ENCODE measurements at places on chromosomes 4 and X.

DNA sequence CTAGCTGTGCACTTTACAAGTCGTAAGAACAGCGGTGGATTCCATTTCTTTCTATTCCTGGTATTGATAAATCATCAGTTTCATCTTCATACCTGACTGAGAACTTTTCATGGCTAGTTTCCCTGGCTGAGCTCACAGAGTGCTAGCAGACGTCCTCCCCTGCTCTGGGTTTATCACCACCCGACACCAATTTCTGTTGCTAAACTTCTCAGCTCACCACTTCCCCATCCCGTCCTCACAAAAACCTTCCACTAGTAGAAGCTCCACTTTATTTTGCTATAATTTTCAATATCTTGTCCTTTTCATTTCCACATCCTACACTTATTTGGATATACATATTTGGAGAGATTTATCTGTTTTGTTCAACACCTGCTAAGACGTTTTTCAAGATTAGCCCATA lies 869.4 kb upstream of the FRG1 start:
- no peak for DNase-seq

GRCh38 chr4:139977838-139978609 lies 176.0 kb downstream of the MAML3 start:
- no peak for DNase-seq

DNA sequence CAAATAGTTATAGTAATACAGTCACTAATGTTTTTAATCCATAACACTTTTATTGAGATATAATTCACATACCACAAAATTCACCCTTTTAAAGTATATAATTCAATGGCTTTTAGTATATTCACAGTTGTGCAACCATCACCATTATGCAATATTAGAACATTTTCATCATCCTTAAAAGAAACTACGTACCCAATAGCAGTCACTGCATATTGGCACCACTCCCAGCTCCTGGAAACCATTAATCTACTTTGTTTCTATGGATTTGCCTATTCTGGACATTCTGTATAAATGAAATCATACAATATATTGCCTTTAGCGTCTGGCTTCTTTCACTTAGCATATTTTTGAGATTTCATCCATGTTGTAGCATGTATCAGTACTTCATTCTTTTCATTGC lies 99.3 kb downstream of the AMMECR1 start:
- DNase-seq, result no peak

- peak; percentile 83 for DNase-seq
These were observed at the start of gene ARAP2 for GRCh38 chr4:36244257-36245082. Gene ARAP2 (minus strand): TSS chr4:36244514. CDS start chr4:36229486, 15,028 bp downstream.

- DNase-seq, result no peak
These were observed 42.5 kb downstream of the TLR10 start for GRCh38 chr4:38740303-38740702.

DNA sequence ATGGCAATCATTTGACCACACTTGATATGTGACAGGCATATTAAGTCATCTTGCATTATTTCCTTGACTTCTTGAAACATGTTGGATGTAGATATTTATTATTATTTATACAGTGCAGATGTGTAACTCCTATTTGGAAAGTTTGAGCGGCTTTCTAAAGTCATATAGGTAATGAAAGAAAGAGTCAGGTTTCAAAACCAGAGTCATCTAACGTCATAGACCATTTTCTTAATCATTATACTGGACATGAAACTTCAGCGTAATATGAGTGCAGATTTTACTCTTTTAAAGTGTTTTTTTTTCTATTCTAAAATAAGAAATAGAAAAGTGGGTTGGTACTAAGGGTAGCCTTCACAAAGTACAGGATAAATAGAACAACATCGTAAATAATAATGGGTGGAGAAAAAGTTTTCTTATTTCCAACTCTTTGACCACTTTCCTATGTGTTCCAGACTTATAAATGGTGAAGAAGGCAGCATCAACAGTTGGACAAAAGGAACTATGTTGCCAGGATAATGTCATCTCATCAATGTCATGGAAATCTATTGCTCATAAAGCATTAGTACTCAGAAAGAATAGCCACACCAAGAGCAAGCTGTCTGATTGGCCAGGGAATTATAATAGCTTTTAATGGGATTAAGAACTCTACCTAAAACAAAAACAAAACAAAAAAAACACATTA lies 108.0 kb upstream of the PCDH18 start:
- no peak for DNase-seq

DNA sequence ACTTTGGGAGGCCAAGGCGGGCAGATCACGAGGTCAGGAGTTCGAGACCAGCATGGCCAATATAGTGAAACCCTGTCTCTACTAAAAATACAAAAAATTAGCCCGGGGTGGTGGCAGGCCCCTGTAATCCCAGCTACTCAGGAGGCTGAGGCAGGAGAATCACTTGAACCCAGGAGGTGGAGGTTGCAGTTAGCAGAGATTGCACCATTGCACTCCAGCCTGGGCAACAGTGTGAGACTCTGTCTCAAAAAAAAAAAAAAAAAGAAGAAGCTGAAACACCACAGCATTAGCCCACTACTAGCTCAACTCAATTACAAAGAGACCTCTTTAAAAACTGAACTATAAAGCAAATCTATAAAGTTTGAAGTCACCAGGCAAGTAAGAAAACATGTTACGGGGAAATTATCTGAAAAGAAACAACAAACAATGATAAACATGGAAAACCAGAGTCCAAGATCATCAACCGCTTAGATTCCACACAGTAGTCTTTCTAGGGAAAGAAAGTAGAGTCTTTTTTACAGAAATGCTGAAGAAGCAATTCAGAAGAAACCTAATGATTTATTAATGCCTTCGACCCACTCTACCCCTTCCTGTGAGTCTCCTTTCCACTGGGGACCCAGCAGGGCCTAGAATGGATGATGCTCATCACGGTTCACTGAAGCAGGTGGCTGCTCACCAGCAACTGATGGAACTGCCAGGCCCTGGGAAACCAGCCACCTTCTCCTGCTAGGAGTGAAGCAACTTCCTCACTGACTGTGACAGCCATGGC lies 6.6 kb downstream of the SAT1 start:
- DNase-seq, result no peak

- no peak for DNase-seq
These were observed 45.5 kb upstream of the KLF3 start for GRCh38 chr4:38618505-38618904.

DNA sequence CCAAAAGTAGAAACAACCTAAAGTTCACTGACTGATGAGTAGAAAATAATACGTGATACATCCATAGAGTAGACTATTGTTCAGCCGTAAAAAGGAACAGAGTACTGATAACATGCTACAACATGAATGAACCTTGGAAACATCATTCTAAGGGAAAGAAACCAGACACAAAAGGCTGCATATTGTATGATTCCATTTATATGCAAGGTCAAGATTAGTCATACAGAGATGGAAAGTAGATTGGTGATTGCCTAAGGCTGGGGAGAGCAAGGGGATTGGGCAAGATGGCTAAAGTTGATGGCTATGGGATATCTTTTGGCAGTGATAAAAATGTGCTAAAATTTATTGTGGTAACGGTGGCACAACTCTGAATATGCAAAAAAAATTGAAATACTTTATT lies 209.1 kb downstream of the RELL1 start:
- DNase-seq, result no peak

- no peak for DNase-seq
These were observed 2305.1 kb downstream of the PCDH7 start for GRCh38 chr4:33025236-33025635.

DNA sequence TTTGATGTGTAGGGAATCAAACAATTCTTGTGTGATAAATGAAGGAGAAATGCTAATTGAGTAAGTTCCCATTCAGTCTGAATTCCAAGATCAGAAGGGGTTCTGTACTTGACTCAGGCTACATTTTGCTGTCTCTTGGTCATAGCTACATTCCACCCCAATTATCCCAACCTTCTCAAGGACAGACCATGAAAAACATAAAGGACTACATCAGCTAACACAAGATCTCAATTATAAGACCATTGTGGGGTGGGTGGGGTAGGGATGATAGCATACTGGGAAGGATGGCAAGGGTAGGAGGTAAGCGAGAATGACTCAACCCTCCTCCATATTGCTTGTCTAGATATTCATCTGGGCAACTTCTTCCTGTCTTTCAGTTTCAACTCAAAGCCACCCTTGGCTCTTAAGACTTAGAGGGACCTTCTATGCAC lies 87.4 kb upstream of the ETNPPL start:
- DNase-seq, result no peak

- no peak for DNase-seq
These were observed 82.9 kb upstream of the PNPLA4 start for GRCh38 chrX:8010105-8010504.

DNA sequence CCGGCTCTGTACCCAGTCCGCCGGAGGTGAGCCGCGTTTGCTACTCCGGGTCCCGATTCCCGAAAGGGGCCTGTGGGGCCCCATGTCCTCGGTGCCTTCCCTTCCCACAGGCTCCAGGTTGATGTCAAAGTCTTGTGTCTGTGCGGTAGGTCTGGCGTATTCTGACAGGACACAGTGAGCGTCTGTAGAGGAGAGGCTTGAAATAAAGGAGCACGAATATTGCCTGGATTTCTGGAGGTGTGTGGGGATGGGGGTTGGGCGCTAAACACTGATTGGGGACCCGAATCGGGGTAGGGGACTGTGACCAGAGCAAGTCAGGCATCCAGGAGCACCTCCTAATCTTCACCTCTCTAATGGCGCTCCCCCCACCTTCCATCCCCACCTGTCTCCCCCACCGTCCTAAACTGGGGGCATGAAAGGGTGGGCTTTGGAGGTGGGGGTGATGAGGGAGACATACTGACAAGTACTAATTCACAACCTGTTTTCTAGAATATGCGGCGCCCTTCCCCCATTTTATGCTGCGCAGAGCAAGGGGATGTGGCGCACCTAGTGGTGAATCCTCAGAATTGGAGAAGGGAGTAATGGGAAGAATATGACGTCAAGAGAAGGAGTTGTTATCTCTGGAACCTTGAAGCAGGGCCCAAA lies 855 bp downstream of the GPRASP2 start:
- DNase-seq, result peak; percentile 44

DNA sequence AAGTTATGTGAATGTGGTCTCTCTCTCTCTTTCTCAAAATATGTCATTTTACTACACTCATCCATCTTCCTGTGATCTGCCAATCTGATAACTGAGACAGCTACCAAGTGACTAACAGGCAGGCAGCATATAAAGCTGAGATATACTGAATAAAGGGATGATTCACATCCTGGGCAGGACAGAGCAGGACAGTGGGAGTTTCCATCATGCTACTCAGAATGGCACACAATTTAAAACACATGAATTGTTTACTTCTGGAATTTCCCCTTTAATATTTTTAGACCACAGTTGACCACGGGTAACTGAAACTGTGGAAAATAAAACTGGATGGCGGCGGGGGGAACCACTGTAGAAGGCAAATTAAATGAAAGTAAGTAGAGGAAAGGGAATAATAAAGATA lies 58.6 kb upstream of the DCTD start:
- DNase-seq, result no peak

- DNase-seq, result no peak
These were observed 50.5 kb downstream of the CXCL1 start for GRCh38 chr4:73919691-73920090.

DNA sequence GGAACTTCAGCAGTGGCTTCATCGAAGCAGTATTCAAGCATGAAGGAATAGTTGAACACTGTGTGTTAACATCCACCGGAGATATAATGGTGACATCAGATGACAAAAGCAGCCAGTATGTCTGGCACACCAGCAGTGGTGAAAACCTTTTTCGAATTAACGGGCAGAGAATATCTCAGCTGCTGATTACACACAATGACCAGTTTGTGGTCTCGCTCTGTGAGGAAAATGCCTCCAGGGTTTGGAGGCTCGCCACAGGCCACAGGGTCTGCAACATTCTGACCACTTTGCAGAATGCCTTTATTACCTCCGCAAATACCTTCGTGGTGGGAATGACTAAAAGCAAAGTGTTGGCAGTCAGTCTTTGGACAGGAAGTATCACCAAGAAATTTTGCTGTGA lies 201.5 kb downstream of the NWD2 start:
- no peak for DNase-seq

GRCh38 chr4:74796631-74797030 lies 2.3 kb upstream of the BTC start:
- DNase-seq, result no peak

DNA sequence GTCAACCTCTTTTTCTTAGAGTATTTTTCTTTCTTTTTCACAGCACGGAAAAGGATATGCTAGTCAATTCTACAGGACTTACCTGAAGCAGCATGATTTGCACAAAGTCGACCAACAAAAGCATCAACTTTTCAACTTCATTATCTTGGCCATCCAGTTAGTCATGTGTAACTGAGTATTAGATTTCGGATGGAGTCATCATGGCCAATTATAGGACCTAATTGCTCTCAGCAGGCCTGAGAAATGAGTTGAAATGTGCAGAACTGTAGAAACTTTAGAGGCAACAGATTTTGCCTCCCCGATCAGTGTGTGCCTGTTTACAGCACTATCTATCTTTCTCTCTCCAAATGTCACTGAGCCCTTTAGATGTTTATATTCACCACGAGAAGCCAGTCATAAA lies 41.0 kb downstream of the PCDH10 start:
- DNase-seq, result no peak

- DNase-seq, result no peak
These were observed 378.0 kb upstream of the DMD start for GRCh38 chrX:33589316-33589715.

- DNase-seq, result no peak
These were observed 37.0 kb upstream of the CWH43 start for GRCh38 chr4:48949086-48949485.

GRCh38 chr4:14792702-14793227 lies 209.5 kb upstream of the CPEB2 start:
- DNase-seq, result no peak

DNA sequence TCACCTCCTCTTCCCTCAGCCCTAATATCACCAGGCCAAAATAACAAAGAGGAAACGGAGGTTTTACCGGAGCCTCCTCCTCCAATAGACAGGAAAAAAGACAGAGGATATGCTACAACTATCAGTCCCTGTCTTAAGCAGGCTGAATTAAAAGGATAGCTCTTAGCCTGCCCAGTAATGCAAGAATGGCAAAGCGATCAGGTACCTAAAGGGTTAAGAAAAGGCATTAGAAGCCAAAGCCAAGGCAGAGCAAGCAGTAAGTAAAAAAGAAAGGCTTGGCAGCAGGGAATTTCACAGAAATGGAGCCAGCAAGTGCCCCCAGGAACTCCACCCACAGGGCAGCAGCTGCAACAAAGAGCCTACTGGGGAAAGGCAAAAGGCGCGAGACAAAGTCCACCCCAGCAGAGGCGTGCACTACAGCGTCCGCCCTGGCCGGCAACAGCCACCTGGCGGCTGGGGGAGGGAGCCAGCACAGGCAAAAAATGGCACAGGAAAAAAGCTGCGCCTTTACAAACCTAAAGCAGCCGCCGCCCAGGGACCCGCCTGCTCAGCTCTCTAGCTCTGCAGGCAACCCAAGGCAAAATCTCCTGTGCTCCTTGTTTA lies 220.6 kb upstream of the ZC4H2 start:
- peak; percentile 38 for DNase-seq

GRCh38 chr4:85938062-85938461 lies 421.8 kb downstream of the MAPK10 start:
- no peak for DNase-seq

- DNase-seq, result no peak
These were observed 692.1 kb upstream of the POU3F4 start for GRCh38 chrX:82816001-82816400.

- no peak for DNase-seq
These were observed 201.3 kb upstream of the GNPDA2 start for GRCh38 chr4:44927399-44928380.

GRCh38 chrX:44765556-44765955 lies 78.3 kb upstream of the DUSP21 start:
- no peak for DNase-seq
